ENCODE measurements at places on chromosomes 5 and 9.

GRCh38 chr9:16217943-16218701 is 652.3 kb downstream of the BNC2 start:
- no peak for DNase-seq

DNA sequence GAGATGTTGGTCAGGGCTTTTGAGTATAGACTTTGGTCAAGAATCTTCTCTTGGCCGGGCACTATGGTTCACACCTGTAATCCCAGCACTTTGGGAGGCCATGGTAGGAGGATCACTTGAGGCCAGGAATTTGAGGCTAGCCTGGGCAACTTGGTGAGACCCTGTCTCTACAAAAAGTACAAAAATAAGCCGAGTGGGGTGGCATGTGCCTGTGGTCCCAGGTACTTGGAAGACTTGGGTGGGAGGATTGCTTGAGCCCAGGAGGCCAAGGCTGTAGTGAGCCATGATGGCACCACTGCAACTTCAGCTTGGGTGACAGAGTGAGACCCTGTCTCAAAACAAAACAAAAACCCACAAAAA is 57.5 kb downstream of the ACER2 start:
- DNase-seq: no peak

- no peak for DNase-seq
Measured at GRCh38 chr5:139820130-139820529, 24.5 kb downstream of the PSD2 start.

DNA sequence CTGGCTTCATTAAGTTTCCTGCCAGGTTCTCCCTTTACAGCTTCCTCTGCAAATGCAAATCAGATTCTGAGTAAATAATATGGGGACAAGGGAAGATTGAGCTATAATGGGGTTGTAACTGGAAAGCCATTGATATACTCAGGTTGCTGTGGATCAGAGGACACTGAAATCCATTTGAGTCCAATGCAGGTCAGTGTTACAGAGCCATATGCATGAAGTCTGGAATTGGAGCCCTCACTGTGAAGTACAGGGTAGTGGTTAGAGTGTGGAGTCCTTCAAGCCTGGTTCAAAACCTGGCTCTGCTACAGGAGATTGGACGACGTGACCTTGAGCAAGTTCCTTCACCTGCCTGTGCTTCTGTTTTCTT is 48.7 kb downstream of the TIMD4 start:
- no peak for DNase-seq

DNA sequence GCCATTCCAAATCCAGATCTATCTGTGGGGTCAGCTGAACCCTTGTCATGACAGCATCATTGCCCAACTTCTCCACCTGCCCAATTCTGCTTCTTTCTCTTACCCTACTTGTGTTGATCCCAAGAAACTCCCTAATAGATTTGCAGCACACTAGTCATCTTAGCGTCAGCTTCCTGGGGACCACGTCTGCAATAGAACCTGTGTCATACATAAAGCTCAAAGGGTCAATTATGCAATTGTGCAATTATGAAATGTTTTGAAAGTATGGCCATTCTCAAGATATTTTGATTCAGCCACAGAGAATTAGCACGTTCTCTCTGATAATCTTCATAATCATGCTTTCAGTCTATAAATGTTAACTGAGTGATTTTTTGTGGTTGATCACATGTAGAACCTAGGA is 87.4 kb upstream of the PAPPA start:
- no peak for DNase-seq

DNA sequence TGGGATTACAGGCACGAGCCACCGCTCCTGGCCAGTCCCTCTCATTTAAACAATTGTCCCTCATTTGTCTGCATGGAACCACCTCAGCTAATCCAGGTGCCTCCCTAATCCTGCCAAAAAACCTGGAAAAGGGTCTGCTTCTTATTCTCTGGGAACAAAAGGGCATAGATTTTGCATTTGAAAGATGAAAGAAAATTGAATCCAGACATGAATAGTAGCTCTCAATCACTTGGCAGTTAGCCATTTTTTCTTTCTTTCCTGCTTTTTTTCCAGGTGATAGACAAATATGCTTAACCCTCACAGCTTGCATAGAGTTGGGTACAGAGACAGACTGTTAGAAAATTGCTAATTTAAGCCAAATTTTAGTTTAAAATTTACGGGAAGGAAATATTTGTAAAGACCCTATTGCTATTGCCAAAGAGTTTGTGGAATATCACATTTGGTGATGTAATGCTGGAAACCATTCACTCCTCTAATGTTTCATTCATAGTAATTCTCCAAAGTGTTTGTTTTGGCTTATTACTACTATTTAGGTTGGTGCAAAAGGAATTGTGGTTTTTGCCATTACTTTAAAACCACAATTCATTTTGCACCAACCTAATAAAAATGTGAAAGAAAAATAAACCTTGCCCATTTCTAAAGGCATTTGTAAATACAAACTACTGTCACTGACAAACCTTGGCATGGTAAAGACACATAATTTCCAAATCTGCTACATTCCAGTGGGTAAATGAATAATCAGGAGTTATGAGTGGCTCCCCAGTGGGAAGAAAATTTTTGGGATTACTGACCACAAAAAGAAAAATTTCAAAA is 80.5 kb upstream of the JAK2 start:
- DNase-seq: peak; percentile 60

- no peak for DNase-seq
Measured at GRCh38 chr5:175897285-175897684, 25.9 kb downstream of the CPLX2 start.

- peak; percentile 67 for DNase-seq
Measured at GRCh38 chr9:120344230-120344629, 235.7 kb downstream of the CDK5RAP2 start.

GRCh38 chr9:87596862-87597261 is 99.2 kb downstream of the DAPK1 start:
- no peak for DNase-seq

DNA sequence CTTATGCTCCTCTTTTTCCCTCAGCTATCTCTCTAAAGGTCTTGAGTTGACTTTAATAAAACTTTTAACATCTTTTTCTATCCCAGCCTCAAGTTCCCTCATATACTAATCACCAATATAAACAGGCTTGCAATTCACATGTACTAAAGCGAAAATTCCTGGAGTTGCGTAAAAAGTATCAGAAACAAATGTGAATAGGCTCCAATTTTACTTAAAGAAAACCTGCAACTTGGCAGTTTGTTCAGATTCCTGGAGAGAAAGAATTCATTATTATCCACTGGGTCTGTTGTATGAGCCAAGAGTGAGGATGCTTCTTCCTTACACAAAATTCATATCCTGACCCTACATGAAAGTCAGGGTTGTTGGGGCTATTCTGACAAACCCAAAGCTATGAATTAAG is 384.2 kb downstream of the DTWD2 start:
- DNase-seq: no peak

DNA sequence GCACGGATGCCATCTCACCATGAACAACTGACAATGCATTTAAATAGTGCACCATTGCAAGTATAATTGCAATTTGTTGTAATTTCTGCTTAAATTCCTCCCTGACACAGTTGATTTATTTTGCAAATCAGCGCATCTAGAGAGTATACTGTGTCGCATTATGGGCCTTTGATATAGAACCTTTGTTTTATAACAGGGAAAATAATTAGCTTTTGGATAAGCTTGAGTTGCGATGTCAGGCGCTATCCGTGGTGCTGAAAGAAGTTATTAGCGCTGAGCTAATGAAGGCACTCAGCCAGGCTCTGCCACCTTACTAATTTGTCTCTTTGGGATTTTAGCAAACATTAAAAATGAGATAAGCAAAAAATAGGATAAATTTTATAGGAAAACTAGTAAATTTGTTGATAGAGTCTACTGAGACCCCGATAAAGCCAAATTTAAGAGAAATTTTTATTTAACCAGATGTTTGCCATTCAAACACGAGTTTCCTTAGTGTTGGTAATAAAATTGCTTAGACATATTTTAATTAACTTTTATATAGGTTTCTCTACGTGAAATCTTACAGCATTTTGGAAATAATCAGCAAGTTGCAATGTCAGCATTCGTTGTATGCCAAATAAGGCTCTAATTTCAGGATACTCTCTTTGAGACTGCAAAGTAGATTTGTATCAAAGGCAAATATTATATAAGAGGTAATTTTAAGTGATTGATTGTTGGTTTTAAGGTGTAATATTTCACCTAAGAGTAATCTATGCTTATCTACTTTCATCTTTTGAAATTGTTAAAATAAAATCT is 355.5 kb downstream of the TLR4 start:
- no peak for DNase-seq

DNA sequence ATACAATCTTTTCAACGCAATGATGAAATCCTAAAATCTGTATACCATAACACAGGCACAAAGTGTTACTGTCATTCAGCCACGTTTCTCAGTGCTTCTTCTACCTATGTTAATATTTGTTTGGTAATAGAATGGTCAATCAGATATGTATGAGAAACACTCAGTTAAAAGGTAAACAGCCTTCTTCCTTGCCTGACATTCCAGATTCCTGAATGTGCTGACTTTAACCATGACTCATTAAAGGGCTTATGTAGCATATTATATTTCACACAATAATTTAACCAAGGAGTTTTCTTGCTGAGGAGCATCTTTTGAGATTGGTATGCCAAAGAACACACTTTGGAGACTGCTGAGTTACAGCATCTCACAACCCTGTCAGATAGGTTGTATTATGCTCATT is 187.6 kb downstream of the CETN3 start:
- DNase-seq: no peak

DNA sequence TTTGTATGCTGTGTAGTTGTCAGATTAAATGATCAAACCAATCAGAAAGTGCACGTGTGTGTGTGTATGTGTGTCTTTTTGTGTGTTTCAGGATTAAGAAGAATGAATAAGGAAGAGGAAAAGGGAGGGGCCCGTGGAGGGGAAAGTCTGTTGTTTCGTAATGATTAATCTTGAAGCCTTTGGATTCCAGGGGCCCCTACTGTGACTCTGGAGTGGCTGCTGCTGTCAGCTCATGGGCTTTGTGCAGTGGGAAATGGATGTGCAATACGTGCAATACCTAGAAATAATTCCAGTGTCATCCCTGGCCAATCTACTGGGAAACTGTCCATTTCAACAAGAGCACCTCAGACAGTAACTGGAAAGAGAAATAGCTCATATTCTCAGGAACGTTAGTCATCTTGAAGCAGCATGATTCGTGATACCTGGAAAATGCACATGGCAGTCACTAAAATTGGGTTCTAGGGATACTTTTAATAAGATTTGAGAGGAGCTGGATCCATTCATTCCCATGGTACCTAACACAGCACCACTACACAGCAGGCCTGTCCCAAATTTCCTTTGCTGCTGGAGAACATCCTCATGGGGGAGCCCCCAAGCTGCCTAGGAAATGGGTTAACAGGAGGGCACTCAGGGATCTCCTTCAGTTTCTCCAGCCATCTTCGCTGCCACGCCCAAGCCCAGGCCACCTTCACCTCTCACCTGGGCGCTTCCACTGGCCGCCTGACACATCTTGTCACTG is 186.3 kb downstream of the NR3C1 start:
- DNase-seq: no peak

- DNase-seq: no peak
Measured at GRCh38 chr5:42600441-42600840, 156.2 kb upstream of the CCDC152 start.

DNA sequence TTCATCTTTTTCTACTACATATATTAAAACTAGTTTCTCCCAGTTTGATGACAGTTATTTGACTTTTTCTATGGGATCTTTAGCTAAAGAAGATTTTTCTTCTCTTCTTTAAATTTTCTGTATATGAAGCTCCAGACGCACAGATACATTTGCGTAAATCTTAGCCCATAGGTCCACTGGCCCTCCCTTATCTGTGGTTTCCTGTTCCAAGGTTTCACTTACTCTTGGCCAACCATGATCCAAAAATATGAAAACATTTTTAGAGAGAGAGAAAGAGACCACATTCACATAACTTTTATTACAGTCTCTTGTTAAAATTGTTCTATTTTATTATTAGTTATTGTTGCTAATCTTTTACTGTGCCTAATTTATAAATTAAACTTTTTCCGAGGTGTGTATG is 270.2 kb upstream of the DAPK1 start:
- DNase-seq: no peak

DNA sequence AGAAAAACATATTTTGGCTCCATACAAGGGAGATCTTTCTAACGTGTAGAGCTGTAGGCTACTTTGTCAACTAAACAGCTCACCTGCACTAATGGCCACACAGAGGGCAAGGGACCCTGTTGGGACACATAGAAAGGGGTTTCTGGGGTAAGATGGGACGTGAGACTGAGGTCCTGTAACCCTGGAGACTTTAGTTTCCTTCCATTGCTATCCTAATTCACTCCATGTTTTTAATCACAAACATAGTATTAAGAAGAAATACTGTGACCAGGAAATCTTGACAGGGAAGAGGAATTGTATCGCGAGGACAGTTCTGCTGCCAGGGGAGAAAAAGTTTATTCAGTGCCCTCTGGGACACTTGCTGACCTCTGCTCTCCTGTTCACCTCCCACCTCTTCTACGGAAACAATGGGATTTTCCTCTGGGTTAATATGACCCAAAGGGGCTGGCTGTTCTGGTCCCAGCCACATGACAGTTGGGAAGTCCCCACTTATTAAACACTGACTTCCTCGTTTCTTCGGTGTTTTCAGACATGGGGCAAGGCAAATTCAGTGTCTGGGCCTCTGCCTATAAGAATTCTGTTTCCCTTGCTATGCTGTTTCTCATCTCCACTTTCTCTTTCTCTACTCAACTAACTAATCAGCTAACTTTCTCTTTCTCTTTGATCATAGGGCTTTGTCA is 106.9 kb upstream of the SEMA6A start:
- no peak for DNase-seq

GRCh38 chr9:123724211-123724796 is 205.6 kb downstream of the DENND1A start:
- DNase-seq: peak; percentile 45

DNA sequence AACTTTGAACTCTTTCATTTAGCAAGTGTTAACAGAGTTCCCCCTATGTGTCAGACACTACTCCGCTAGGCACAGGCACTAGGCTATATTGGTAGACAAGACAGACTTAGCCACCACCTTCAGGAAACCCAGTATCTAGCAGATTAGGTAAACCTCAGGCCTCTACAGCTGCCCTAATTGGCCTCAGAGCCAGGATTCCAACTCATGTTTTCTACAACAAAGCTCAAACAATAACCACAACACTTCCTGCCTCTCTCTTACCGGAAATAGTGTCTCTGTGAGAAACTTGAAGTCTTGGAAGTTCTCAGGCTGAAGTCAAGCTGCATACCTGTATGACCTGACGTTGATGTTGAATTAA is 116.6 kb upstream of the SLC44A1 start:
- DNase-seq: peak; percentile 10

- no peak for DNase-seq
Measured at GRCh38 chr5:160020964-160021363, 12.0 kb downstream of the TTC1 start.

DNA sequence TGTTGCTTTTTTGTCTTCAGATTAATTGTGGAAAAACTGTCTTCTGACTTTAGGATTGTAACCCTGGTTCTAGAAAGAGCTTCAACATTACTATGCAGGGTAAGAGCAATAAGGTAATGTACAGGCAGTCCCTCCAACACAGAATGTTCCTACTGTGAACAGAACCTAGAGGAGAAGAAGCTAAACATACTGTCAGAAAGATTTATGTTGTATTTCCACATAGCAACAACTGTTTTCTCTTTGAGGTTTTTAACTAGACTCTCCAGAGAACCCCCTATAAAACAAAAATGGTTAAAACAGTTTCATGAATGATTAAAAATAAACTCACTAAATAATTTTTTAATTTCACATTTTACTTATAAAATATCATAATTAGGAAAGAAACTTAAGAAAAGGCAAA is 64.3 kb upstream of the NAA35 start:
- DNase-seq: no peak
